RPMI7951 (cell line): ENCODE measurements at places on chromosomes 16 and 17.

DNA sequence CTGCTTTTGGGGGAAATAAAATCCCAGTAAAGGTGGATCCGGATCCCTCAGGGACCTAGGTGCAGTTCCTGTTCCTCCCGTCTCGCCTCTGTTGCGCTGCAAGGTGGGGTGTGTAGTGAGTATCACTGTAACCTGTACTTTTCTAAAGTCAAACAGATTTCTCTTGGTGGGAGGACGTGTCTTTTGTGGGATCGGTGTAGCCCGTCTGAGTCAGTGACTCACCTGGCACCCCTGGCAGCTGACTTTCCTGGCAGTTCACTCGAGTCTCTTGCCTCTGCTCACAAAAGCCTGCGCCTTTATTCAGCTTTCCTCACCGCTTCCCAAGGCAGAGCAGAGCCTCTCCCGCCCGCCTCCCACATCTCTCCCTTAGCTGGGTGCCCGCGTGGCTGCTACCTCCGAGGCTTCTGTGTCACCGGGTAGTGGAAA lies 85.7 kb downstream of the CMIP start:
- no peak for DNase-seq

DNA sequence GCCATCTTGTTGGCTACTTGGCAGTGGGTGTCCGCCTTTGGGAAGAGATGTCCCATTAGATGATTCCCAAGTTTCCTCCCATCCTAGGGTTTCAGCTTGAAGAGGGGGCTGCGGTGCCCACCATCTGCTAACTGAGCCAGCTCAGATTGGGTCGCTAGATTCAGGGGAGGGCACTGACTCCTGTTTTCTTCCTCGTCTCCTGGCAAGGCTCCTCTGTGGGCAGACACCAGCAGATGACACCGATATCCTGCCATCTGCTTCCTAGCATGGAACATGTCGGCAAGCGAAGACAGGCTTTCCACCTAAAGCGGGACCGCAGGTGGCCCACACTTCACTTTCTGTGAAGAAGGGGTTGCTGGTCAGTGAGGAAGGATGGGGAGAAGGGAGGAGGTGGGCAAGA lies 27.3 kb downstream of the C17orf75 start:
- DNase-seq: no peak

GRCh38 chr17:19642373-19642893 lies 6.1 kb upstream of the ALDH3A2 start:
- DNase-seq: no peak

DNA sequence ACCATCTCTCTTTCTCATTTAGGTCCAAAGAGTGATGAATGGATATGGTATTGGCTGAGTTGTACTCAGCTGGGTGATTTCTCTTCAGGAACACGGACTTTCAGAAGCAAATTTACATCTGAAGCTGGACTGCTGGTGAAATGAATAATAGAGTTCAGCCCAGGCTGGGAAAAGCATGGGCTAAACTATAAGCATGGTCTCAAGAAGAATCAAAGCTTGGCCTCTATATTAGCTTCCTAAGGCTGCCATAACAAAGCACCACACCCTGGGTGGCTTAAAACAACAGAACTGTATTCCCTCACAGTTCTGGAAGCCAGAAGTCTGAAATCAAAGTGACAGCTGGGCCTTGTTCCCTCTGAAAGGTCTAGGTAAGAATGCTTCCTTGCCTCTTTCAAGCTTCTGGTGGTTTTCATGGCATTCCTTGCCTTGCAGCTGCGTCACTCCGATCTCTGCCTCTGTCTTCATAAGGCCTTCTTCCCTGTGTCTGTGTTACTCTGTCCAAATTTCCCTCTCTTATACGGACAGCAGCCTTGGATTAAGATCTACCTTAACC lies 89.8 kb upstream of the CES5A start:
- no peak for DNase-seq

DNA sequence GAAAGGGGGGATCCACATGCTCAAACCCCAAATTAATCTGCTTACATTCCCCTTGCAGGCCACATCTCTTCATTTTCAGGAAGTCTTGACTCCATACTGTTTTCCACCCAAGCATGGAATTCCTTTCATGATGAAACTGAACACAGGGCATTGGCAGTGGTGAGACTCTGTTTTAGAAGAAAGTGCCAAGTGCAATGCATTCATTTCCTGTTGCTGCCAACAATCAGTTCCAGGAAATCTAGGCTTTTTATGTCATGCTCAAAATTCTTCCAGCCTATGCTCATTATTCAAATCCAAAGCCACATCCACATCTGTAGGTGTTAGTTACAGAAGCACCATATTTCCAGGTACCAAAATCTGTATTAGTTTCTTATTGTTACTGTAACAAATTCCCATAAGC lies 4.1 kb downstream of the CCL2 start:
- peak; percentile 59 for DNase-seq

DNA sequence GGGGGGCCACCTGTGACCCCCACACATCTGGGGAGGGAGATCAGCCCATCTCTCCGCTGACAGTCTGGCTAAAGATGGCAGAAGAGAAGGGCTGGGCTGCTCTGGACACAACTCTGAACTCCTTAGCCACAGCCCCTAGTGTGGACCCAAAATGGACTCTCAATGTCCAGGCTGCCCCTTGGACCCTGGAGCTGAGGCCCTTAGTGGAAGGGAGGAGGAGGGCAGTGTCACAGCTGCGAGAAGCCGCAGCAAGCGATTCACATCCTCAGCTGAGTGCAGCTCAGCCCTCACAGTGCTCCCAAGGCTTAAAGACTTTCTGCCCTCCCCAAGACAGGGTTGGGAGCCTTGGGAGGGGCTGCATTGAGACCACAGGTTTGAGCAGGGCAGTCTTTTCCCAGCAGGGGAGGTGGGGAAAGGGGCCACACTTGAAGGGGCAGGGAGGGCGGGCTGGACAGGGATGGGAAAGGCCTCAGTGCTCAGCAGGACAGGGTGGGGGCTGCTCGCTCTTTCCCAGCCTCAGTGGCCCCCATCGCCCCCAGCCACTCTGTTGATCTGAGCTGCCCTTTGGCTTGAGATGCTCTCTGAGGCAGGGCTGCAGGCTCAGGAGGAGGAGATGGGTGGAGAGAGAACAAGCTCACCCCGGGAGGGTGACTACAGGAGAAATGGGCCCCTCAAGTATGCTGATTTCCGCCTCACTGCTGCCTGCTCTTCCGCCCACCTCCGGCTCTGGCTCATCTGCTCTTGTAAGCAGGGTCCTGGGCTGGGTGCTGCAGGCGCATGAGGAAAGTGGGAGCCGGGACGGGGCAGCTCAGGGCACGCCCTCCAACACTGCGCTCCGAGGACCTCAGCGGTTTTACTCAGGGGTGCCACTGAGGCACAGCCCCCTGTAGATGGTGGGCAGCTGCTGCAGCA lies 50.9 kb upstream of the MTSS2 start:
- DNase-seq: no peak

- peak; percentile 11 for DNase-seq
Observed at GRCh38 chr17:37742116-37742761, 2.6 kb downstream of the HNF1B start.

- no peak for DNase-seq
Observed at GRCh38 chr16:48879223-48880122, 269.5 kb upstream of the N4BP1 start.

DNA sequence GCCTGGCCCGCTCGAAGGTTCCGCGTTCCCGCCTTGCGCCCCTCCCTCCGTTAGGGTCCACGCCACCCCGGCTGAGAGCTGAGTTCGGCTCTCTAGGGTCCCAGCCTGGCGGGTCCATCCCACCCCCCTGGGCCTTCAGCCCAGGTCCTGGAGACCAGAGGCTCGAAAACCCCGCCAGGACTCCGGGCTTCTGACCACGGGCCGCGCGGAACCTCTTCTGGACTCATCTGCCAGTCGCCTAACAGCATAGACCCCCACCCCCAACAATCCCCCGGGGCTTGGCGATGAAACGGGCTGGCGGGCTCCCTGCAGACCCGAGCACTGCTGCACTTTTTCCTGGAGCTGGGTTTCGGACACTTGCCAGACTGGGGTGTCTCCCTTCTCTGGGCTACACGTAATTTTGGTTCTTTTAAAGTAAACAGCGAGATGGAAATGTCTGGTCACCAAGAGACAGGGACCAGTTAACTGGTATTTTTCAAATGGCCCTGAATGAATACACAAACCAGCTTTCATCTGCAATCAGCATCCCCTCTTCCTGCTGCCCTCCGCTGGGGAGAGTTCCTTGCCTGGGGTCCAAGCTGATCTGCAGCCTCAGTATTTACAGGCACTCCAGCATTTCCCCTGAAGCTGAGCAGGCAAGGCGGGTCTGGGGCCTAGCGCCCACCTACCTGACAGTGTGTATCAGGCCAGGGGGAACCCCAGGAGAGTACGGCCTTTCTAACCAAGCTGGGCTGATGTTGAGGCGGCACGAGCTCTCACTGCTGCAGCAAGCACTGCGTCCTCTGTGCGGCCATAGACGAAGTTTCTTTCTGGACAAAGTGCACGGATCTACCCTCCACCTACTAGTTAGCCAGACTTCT lies 639 bp upstream of the TRIM65 start:
- DNase-seq: no peak

DNA sequence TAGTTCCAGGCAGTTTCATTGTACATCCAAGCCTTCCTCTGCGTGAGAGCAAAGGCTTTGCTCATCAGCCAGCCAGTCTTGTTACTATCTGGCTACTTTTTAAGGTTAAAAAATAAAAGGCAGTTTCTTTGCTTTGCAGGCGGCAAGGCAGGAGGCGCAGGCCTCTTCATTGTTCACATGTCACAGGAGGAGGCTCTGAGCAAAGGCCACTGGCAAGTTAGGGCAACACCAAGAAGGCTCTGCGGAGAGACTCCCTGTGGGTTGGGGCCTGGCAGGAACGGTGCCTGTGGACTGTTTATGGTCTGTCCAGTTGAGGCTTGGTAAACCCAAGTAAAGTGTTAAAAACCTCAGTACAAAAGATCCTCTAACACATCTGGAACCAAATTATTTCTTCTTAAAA lies 3.9 kb upstream of the NT5C start:
- DNase-seq: no peak

GRCh38 chr17:78267253-78268073 lies 36.0 kb downstream of the TMEM235 start:
- no peak for DNase-seq

GRCh38 chr16:48536614-48537200 lies 73.3 kb downstream of the N4BP1 start:
- DNase-seq: no peak

GRCh38 chr16:79801646-79802045 lies 201.1 kb upstream of the MAF start:
- peak; percentile 3 for DNase-seq

GRCh38 chr17:13888056-13888609 lies 181.2 kb upstream of the COX10 start:
- peak; percentile 15 for DNase-seq

GRCh38 chr16:20826039-20826566 lies 19.8 kb downstream of the REXO5 start:
- no peak for DNase-seq

GRCh38 chr17:21530841-21531240 lies 154.7 kb downstream of the KCNJ12 start:
- no peak for DNase-seq

GRCh38 chr17:61669522-61669921 lies 78.5 kb upstream of the NACA2 start:
- no peak for DNase-seq

DNA sequence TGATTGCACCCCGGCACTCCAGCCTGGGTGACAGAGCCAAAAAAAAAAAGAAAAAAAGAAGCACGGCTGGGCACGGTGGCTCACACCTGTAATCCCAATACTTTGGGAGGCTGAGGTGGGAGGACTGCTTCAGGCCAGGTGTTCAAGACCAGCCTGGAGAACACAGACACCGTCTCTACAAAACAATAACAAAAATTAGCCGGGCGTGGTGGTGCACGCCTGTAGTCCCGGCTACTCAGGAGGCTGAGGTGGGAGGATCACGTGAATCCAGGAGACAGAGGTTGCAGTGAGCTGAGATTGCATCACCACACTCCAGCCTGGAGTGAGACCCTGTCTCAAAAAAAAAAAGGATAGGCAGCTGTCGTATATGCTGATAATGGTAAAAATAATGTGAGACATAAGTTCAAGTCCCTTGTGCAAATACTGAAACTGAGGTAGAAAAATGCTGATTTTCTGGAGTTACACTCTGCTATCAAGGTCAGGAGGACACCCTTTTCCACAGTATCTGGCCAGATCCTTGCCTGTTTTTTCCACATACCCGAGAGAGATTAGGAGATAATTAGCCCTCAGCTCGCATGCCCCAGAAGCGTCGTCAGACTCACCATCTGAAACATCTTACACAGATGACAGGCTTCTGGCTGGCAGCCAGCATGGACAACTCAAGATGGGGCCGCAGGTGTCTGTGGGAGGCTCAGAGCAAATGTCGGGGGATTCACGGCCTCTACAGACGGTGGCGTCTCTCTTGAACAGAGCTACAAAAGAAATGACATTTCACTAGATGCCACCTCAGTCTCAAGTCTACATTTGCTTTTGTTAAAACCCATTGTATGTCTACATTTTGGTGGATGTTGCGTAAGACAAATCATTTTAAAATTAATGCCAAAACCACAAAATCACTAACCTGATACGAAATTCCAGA lies 36.8 kb downstream of the WDR45B start:
- no peak for DNase-seq

GRCh38 chr16:88883117-88883895 lies 16.8 kb upstream of the PABPN1L start:
- DNase-seq: peak; percentile 86

- DNase-seq: no peak
Observed at GRCh38 chr17:40995116-40995515, 1.2 kb upstream of the KRTAP3-3 start.

DNA sequence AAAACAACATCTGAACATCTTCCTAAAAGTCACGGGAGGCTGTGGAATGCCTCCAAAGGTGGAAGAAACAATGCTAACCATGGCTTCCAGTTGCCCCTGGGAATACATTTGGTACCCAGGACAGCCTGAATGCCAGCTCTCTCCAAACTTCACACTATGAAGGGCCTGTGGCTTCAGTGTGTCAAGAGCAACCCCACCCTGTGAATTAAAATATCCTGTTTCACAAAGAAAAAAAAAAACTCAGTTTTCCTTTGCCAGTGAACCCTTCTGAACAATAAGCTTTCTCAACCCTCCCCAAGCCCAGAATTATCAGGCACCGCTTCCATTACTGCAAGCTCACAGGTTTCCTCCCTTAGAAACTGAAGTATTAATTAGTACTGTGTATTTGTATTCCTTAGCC lies 69.8 kb downstream of the SLC39A11 start:
- DNase-seq: no peak

DNA sequence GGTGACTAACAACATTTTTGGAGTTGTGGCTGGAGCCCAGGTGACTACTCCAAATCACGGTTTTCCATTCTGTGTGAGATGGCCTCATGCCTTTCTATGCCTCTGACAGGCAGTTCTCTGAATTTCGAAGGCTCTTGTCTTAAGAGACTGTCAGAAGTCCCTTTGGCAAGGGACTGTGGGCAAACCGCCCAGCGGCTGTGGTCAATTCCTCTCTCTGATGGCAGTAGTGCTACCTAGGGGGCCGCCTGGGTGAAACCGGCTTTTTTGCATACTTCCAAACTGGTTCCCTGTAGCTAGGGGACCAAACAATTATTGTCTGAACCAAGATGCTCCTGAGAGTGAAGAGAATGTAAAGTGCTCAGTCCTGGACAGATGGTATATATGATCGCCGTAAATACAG lies 86.3 kb downstream of the SDR42E1 start:
- no peak for DNase-seq

DNA sequence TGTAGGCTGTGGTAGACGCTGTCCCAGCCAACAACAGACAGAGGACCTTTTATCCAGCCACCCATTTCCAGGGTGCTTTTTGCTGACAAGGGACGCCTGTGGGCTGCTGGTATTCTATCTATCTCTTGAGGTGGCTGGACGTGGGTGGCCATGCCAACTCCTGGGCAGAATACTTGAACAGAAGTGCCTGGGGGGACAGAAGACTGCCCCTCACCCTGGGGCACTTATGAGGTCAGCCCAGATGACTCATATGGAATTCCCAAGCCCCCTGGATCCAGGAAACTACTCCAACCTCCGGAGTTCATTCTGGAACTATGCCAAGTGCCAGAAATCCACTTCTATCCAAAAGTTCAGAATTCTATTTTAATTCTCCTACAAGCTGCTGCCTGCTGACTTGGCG lies 61.3 kb downstream of the CDRT4 start:
- peak; percentile 72 for DNase-seq
